ENCODE measurements at places on chromosomes 11 and 22.

DNA sequence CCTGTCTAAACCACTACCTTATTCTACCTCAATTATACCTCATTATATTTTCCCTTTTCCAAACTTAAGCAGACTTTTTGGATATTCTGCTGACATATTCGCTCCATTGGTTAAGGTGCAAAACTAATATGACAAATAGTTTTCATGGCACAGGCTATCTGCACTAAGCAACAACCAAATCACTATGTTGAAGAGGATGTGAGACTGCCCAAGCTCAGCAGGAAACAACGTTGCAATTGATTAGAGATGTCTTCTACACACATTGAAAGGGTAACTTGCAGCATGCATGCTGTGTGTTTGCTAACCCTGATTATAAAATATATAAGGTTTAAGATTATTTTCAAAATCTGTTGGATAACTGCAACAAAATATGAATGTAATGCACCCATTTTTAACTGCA, 61.6 kb downstream of the STK33 start:
- DNase-seq, result no peak

DNA sequence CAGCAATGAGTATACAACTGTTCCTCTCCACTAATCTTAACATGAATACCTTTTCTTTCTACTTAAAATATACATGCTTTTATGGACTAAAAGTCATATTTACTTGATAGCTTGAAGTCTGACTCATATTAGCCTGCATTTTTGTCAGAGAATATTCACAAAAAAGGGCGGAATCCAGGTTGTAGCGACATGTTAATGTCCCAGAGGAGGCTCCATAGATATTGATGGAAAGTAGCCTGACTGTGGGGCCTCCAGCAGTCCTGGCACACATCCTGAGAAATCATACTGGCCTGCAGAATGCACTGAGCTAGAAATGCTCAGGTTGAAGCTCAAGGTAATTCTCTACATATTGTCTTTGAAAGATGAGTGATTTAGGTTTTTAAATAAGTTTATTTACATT, 1051.1 kb downstream of the NTM start:
- DNase-seq, result no peak

DNA sequence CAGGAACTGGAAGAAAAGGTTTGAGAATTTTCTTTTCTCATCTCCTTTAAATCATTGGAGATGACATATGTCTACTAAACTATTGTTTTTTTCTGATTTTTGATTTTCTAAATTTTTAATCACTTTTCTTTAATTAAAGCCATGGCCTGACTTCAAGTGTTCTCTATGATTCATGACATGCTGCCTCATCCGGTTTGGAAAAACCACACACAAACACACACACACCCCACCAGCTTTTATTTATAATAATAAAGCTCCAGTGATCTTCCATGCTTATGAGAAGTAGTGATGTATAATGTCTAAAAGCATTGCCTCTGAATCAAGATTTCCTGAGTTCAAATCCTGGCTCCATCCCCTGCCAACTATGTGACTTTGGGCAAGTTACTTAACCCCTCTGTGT, 179.2 kb downstream of the SPON1 start:
- DNase-seq, result no peak

GRCh38 chr22:20092477-20092854, 12.4 kb downstream of the DGCR8 start:
- no peak for DNase-seq

DNA sequence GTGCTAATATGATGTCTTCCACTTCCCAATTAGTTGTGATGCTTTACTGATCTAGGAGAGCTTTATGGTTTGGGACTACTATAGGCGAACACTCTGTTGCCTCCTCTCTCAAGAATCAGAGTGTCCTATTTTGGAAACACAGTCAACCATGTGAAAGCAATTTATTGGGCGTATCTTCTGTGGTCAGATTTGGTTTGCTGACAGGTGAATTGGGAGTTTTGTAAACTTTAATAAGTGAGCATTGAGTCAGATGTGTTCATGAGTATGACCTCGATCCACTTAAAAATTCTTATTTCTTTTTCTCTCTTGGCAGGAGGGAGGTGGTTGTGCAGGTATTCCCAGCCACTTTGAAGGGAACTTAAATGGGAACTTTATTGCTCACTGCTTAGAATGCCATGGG, 4.4 kb downstream of the CAT start:
- DNase-seq, result no peak

DNA sequence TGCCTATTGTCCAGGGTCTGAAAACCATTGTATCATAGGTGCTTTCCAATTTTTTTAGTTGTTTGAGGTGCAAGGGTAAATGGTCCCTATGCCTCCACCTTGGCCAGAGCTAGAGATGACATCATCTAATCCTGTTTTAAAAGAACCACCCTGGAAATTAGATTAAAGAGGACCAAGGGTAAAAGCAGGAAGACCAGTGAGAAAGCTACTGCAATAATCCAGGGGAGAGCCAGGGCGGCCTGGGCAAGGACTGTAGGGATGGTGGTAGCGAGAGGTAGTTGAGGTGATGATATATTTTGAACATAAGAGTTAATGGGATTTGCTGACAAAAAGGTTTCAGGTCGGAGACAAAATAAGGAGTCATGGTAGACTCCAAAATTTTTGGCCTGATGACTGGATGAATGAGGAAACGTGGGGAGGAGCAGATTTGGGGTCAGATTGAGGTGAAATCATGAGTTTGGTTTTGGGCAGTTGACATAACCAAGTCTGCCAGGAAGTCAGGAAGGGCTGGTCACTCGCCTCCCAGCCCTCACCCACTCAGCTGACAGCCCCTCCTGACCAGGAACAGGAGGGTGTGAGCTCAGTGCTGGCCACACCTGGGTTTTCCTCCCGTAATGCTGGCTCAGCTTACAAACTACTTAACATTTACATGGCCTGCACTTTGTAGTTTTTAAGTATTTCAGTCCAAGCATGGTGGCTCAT, 23.0 kb downstream of the SCN4B start:
- DNase-seq, result no peak

- no peak for DNase-seq
Measured at GRCh38 chr11:74634537-74634936, 42.2 kb downstream of the POLD3 start.

GRCh38 chr11:69721106-69721505, 17.3 kb upstream of the FGF19 start:
- no peak for DNase-seq

GRCh38 chr22:45529971-45530575, 27.4 kb downstream of the FBLN1 start:
- no peak for DNase-seq

DNA sequence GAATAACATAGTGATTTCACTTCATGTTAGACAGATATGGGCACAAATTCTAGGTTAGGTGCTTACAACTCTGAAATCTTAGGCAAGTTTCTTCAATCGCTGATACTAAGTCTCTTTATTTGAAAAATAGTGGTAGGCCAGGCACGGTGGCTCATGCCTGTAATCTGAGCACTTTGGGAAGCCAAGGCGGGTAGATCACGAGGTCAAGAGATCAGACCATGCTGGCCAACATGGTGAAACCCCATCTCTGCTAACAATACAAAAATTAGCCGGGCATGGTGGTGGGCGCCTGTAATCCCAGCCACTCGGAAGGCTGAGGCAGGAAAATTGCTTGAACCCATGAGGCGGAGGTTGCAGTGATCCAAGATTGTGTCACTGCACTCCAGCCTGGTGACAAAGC, 729.4 kb downstream of the METTL15 start:
- no peak for DNase-seq

DNA sequence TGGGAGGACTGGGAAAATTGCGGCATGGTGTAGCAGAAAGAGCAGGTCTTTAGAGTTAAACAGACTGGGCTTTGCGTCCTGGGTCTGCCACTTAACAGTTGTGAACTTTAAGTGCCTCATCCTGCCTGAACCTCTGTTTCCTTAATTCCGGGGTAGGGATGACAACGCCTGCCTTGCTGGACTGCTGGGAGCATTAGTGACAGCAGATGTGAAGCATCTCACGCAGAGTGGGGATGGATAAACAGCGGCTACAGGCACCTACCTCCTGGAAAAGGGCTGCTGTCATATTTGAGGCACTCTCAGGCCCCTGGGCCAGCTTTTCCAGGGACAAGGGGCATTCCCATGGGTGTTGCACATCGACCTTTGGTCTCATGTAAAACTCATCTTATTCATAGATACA, 572.2 kb downstream of the TBC1D22A start:
- no peak for DNase-seq

GRCh38 chr11:68806931-68807844, 34.5 kb downstream of the CPT1A start:
- no peak for DNase-seq

DNA sequence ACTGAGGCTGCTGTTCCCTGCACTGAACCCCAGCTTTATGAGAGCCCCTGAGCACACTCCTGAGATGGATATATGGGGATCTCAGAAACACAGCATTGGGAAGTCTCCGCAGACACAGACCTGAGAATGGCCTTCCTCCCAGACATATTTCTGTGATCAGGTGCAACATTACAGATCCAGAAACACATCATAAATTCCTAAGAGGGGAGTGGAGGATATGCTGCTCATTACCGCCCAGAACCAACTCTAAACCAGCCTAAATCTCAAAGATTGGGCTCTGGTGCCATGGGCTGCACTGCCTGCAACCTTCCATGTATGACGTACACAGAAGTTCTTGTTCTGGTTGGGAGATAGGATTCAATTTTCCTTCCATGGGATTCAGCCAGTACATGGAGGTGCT, 102.0 kb downstream of the ME3 start:
- DNase-seq, result no peak

DNA sequence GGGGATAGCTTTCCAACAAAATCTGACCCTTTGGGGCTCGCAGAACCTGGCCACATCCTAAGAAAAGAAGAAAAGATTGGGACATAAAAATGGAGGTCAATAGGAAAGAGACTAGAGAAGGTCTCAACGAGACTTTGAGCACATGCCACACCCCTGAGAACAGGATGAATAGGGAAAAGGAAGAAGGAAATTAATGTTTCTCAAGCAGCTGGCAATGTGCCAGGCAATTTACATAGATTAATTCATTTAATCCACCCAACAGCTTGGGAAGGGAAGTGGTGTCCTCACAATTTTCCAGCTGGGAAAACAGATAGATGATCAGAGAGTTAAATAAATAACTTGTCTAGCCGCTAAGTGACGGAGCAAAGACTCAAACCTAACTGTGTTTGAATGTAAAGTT, 50.7 kb downstream of the PAMR1 start:
- DNase-seq, result no peak

DNA sequence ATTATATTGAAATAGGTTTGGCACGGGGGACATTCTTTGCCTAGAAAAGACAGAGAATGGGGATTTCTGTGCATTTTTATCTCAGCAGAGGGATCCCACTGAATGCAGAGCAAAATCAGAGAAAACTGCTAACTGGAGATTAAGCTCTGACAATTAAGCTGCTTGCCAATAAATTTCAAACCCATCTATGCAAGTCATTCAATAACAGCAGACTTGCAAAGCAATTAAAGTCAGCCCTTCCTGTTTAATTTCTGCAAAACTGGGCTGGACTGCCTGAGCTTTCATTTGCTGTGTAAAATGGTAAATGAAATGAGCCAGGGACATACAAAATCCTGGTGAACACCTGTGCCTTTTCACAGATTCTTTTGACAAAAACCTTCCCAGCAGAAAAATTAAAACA, 1273.9 kb upstream of the CNTN5 start:
- DNase-seq, result no peak

DNA sequence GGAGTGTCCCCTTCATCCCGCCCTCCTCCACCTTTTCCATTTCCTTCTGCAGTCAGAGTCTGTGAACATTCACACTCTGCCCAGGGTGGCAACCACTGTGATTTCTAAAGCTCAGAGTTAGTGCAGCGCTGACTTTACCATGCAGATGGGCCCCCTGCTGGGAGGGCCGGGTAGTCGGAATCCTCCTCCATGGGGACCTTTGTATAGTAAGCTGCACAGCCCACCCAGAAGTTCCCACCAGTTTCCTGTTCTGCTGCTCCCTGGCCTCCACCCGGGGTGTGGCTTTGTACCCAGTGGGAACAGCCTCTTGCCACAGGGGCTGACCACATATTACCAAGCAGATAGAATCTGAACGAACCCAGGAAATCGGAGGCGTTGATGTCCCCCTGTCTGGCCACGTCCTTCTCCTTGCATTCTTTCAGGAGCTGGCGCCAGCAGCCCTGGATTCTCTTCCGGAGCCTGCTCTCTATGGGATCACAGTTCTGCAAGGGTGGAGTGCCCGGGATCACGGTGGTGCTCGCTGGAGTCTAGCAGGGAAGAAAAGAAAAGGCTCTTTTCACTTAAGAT, 125.3 kb downstream of the MPPED1 start:
- DNase-seq, result no peak

DNA sequence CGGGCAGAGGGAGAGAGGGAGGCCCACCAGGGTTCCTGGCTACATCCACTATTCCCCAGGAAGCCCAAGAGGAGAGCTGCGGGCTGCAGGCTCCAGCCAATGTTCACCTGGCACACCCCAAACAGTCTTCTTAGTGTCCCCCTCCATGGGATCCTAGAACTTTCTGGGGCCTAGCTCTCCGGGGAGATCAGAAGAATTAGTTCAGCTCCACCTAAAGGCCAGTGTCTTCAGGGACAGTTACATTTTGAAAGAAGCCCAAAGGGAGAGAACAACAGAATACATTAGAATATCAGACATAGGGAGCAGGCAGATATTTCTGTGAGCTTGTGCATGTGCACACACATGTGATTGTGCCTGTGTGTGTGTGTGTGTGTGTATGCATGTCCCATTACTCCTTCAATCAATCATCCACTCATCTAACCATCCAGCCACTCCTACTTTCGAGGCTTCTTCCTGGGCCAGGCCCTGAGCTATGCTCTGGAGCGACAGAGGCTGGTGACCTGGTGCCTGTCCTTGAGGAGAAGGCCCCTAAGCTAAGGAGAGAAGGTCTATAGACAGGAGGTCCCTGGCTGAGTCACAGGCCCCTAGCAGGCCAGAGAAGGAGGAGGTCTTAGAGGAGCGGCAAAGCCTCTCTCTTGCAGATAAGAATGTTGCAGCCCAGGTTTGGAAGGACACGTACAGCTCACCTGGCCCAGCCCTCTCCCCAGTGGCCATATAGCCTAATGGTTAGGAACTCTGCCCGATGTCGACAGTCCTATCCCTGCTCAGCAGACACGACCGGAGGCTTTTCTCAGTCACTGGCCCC, 165.5 kb downstream of the DSCAML1 start:
- no peak for DNase-seq

DNA sequence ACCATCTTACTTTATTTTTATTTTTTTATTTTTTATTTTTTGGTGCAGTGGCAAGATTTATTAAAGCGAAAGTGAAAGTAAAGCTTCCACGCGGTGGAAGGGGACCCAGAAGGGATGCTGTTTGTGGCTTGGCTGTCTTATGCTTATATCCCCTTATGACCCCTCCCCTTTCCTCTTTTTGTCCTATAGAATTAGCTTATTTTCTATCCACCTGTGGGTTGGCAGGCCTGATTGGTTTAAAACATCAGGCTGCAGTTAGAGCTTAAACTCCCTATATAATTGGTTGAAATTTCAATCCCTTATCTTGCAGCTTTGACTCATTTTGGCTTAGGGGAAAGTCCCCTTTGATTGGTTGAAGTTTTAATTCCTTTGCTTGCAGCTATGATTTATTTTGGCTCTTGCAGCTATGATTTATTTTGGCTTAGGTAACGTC, 50.5 kb downstream of the NNMT start:
- no peak for DNase-seq
